ENCODE measurements at places on chromosomes 16 and 17. TPM values are rescaled to one million over a fixed set of nuclear protein-coding genes. Genes with fewer than 3 reads are reported as not detected.

DNA sequence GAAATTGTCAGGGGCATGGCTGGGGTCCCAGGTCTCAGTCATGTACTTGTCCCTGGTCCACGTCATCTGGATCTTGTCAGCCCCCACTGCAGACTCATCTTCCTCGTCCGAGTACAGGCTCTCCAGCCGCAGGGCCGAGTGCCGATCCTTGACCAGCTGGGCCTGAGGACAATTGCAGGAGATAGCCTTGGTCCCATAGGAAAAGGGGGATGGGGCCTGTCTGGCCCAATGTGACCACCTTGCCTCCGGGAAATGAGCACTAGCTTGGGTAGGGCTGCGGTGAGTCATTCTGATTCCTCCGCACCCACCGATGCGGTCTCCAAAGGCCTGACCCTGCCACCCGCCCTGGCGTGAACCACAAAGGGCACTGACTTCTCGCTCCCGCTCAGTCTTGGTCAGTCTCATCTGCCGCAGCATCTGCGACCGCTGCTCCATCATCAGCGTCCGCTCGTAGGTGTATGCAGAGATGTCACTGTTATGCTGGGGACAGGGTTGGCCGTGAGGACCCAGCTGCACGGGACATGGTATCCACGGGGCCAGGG is 1.5 kb upstream of the LCAT start:
- no peak for DNase-seq

DNA sequence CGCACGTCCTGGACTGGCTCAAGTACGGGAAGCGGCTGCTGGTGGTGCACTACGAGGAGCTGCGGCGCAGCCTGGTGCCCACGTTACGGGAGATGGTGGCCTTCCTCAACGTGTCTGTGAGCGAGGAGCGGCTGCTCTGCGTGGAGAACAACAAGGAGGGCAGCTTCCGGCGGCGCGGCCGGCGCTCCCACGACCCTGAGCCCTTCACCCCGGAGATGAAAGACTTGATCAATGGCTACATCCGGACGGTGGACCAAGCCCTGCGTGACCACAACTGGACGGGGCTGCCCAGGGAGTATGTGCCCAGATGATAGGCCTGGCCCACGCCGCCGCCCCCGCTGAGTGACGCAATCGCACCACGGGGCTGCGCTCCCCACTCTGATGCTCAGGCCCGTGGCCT is 50.2 kb downstream of the WSCD1 start:
- no peak for DNase-seq

DNA sequence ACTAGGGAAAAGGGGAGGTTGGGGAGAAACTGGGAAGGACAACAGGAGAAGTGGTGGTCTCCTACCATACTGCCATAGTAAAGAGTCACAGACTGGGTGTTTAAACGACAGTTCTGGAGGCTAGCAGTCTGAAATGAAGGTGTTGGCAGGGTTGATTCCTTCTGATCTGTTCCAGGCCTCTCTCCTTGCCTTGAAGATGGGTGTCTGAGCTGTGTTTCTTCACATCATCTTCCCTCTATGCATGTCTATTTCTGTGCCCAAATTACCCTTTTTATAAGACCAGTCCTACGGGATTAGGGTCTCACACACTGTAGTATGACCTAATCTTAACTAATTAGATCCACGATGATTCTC is 79.8 kb upstream of the TMEM97 start:
- no peak for DNase-seq

DHX8 gene
- 43.6 TPM for total RNA-seq

All from thoracic aorta (tissue), 2 donors.